Tracheal epithelial cell (primary cell): ENCODE measurements at places on chromosomes 6 and 20. TPM values are rescaled to one million over a fixed set of nuclear protein-coding genes. Genes with fewer than 3 reads are reported as not detected.

The DNAJC5 gene
- 99.7 and 137 TPM in 2 replicates for total RNA-seq

The OR2J3 gene
- total RNA-seq = not detected in 2 replicates

The TTBK1 gene
- not detected in 2 replicates for total RNA-seq

The KCNQ5 gene
- 0.96 and 1.7 TPM in 2 replicates for total RNA-seq

The ULBP3 gene
- total RNA-seq = 4.0 and 18.3 TPM in 2 replicates

The ZFP57 gene
- 0.24 and 1.1 TPM in 2 replicates for total RNA-seq

The SYNDIG1 gene
- total RNA-seq = 0.24 TPM in 1 of 2 replicates, not detected in the other

The EEF1E1 gene
- total RNA-seq = 60.0 and 89.1 TPM in 2 replicates

The CTSZ gene
- 50.5 and 104 TPM in 2 replicates for total RNA-seq

The RNF39 gene
- total RNA-seq = 3.0 and 4.3 TPM in 2 replicates

The MUC22 gene
- not detected in 2 replicates for total RNA-seq

The BPIFA1 gene
- total RNA-seq = not detected in 2 replicates

The SYNE1 gene
- total RNA-seq = 8.3 and 14.5 TPM in 2 replicates

The FRMD1 gene
- not detected in 2 replicates for total RNA-seq

The GGTLC1 gene
- not detected in 2 replicates for total RNA-seq

The GABRR1 gene
- total RNA-seq = not detected in 2 replicates

The LRRC1 gene
- total RNA-seq = 17.6 and 27.9 TPM in 2 replicates

The MUC21 gene
- under 0.01 and 0.21 TPM in 2 replicates for total RNA-seq

The JPH2 gene
- under 0.01 and 6.0 TPM in 2 replicates for total RNA-seq
